ENCODE measurements at places on chromosomes 2 and 18.
A peak's percentile ranks its signal among the peaks of the same experiment; 100 is the strongest.

DNA sequence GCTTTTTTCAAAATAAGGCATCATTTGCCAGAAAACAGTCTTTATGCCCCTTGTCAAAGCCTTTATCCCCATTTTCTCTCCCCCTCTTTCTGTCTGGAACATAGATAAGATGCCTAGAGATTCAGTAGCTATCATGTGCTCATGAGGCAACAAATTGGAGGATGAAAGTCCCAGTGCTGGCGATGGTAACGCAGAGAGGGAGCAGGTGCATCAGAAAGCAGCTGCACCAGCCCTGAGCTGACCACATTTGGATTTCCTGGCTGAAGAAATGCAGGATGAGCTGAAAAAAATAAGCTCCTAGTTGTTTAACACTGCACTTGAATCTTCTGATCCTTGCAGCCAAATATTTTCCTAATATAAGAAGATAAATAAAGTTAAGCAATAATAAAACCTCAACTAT lies 48.0 kb downstream of the LOXHD1 start:
- no peak for DNase-seq

DNA sequence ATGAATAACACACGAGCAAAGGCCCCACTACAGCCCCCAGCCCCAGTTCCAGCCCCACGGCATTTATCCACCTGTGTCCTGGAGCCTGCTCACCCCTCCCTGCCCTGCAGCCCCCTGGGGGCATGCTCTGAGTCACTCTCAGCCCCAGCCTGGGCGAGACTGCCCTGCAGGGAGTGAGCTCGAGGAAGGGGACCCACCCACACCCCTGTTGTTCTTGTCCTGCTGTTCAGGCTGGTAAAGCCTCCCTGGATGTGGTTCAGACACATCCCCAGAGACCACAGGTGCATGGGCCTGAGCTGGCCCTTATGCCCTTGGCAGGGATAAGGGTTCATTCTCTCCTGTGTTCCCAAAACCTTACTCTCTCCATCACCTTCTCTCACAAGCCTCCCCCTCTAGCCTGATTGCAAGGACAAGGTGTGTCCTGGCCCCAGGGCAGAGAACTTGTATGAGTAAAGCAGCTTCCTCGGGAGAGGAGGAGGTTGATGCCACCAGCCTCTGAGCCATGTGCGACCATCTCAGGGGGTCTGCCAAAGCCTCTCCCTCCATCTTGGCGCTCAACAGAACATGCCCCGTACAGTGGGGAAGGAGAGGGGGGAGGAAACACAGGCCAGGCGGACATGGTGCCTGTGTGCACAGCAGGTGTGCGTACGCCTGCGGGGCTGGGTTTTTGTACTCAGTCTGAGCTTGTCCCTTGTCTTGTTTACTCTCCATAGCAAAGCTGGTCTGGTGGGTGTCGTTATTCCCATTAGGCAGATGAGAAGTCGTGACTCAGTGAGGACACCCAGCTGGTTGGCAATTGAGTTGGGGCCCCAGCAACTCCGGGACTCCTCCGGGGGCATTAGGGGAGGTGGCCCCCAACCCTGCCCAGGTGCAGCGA lies 64.4 kb downstream of the CIB4 start:
- no peak for DNase-seq

- no peak for DNase-seq
Observed at GRCh38 chr2:17287183-17287582, 231.1 kb downstream of the RAD51AP2 start.

DNA sequence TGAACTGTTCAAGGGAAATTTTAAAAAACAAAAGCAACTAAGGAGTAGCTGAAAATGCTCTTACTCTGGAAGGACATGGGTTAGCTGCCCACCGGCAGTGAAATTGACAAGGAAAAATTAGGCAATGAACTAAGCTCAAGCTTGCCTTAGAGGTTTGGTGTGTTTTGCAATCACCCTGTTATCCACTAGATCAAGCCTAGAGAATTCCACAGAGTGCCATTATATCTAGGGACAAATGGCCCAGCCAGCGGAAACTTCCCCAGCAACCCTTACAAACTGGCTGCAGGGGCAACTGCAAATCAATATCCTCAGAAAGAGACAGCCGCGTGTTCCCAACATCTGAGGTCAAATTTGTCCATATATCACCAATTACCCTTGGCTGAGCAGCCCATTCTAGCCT lies 258.2 kb downstream of the SP3 start:
- DNase-seq = no peak

DNA sequence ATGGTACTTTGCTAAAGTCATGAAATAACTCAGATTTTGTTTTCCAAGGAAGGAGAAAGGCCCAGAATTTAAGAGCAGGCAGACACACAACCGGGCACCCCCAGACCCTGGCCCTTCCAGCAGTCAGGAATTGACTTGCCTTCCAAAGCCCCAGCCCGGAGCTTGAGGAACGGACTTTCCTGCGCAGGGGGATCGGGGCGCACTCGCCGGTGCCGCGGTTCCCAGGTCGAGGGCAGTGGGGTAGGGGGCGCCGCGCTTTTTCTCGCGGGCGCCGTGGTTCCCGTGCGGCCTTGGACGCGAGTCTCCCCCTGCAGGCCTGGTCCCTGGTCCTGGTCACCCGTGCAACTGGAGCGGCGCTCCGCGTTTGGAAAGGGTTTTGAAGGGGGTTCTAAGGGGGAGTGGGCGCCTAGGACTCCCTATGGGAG lies 1.2 kb downstream of the ZNF236 start:
- peak; percentile 37 for DNase-seq

DNA sequence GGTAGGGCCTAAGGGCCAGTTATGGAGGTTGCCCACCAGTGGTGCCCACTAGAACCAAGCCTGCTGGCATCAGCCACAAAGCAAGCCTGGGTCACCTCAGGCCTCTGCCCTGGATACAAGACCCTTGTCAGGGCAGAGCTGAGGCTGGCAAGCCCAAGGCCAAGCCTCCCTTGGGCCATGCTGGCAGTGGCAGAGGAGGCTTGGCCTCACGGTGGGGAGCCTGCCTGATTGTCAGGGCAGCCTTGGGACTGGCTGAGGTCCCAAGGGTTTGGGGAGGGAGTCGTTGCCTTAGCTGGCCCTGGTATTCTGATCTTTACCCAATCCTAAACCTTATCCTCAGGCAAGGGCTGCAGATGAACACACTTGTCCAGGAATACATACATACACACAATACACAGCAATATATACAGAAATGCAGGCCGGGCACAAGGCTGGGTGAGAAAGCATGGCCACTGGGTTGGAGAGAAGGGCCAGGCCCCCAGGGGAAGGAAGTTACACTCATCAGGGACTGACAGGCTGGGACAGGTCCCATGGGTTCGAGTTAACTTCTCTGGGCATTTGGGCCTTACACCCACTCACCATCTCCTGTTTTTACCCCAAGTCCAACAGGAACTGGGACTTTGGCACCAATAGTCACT lies 21.0 kb downstream of the CCT7 start:
- DNase-seq = no peak

DNA sequence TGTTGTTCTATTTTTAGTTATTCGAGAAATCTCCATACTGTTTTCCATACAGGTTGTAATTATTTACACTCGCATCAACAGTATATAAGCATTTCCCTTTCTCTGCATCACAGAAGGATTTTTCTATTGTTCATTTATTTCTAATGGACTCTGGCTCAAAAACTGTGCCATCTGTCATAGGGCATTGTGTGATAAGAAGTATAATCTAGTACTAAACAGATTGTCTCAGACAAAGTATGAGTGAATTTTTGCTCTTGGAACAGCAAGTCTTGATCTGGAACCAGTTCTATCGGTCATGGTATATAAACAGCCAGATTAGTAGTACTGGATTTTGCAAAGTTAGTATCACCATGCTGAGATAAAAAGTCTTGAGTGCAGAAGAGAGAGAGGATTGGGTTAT lies 145.8 kb downstream of the KIAA1328 start:
- DNase-seq = no peak

DNA sequence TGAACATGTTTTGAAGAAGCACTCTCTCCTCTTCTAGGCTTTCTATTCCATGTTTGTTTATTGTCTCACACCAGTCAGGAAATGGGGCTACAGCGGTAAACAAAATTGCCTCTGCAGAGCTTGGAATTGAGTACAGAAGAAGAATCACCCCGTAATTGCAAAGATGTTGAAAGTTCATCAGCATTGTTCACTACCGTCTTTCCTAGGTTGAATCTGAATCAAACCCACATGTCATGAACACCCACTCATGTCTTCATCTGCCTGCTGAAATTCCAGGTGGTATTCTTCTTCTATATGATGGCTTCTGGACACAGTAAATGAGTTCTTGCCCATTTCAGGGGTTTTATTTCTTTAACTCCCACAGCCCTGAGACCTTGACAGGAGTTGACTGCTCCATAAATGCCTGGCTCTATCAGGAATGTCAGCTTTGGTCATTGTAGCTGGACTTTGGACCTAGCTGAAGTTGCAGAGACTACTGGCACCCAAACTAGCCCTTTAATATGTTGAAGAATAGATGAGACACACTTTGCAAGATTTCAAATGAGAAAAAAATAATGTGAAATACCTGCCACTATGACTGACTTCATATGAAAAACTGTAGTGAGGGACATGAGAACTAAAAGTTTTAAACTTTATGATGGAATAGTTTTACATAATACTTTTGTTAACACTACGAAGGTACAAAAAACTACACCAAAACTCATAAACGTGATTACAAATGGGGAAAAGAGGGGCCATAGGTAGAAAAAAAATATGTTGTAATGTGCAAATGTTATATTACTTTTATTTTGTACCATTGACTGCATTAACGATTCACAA lies 1235.3 kb upstream of the ZEB2 start:
- DNase-seq = no peak

GRCh38 chr2:16081316-16082200 lies 141.2 kb downstream of the MYCN start:
- no peak for DNase-seq

- no peak for DNase-seq
Observed at GRCh38 chr18:64053246-64053645, 83.4 kb downstream of the SERPINB8 start.

DNA sequence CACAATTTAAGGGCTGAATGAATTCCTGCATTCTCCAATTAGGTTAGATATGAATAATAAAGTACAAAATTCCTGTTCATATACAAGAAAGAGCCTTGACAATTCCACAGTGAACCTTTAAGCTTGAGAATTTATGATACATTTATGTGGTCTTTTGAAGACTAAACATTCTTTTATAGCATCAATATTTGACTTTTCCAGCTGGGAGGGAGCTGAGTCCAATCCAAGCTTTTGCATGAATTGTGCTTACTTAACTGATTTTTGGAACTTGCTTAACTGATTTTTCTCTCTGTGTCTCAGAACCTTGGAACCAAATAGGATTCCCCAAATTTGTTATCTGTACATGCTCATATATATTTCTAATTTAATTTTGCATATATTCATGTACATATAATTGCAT lies 388.0 kb downstream of the TRIB2 start:
- no peak for DNase-seq

DNA sequence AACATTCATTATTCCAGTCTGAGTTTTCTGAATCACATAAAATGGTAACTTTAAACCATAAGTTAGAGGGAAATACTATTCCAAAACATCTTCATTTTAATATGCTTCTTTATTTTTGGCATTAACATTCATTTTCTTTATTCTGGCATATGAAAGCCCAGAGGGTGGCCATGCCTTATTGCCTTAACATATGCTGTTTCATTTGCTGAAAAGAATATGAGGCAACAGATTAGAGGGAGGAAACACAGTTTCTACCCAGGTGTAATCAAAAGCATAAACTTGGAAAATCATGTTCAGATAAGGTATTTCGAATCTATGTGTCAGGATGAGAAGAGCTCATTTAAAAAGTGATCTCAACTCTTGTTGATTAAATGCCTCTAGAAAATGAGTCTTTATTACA lies 379.9 kb upstream of the DSEL start:
- no peak for DNase-seq

GRCh38 chr2:176101216-176101830 lies 1.7 kb downstream of the HOXD12 start:
- DNase-seq = no peak

GRCh38 chr2:98072442-98072841 lies 14.5 kb upstream of the VWA3B start:
- no peak for DNase-seq

DNA sequence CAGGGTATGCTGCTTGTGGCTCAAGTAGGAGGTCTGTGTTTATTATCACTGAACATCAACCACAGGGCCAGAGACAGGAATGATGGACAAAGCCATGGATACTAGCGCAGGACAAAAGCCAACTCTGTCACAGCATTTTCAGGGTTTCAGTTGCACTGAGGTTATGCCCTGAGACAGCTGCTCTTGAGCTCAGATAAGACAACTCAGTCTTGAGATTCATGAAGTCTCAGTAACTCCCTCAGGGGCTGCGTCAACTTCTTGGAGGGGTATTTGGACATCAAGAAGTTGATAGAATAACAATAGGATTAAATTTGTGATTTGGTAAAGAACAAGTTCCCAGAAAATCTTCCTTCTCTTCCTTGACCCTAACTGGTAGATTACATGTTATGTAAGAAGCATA lies 287.0 kb upstream of the SLC14A2 start:
- DNase-seq = no peak

- DNase-seq = peak; percentile 79
Observed at GRCh38 chr2:71100195-71100964, 29.6 kb downstream of the MCEE start.

- no peak for DNase-seq
Observed at GRCh38 chr2:116874021-116874420, 940.5 kb upstream of the DDX18 start.

- DNase-seq = no peak
Observed at GRCh38 chr18:66235206-66235605, 368.7 kb downstream of the CDH19 start.

GRCh38 chr2:145841973-145842372 lies 1322.1 kb upstream of the ZEB2 start:
- no peak for DNase-seq

DNA sequence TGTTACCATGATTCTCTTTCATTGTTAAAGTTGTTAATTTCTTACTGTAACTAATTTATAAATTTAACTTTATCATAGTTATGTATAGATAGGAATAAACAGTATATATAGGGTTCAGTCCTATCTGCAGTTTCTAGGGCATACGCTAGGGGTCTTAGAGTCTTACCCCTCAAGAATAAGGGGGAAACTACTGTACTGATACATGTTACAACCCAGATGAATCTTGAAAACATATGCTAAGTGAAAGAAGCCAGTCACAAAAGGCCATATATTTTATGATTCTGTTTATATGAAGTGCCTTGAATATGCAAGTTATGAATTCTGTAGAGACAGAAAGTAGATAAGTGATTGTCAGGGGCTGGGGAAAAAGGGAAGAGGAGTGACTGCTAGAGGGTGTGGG lies 52.4 kb downstream of the RTN4 start:
- DNase-seq = no peak

DNA sequence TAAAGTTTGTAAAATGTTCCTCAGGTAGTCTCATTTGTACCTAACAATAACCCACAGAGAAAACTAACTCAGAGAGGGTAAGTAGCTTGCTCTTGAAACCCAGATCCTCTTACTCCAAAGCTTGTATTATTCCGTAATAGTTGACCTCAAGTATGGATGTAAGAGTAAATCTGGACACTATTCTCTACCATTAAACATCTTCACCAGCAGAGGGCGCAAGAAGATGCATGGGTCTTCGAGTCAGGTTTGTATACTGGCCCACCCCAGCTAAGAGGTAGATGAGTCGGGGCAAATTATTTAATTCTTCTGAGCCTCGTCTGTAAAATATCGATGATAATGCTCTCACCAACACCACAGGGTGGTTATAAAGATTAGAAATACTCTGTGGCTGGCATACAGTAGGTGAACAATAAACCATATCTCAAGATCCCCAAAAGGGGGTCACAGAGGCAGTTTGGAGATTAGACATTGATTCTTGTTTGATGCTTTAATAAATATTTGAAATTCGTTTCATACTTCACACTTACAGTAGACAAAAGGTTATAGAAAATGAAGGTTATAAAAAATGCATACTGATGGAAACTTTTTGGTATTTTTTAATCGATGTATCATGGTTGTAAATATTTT lies 3.5 kb upstream of the CABLES1 start:
- peak; percentile 85 for DNase-seq

GRCh38 chr2:150296770-150297546 lies 190.5 kb downstream of the RND3 start:
- no peak for DNase-seq
